ENCODE measurements at places on chromosomes 4 and X. TPM values are rescaled to one million over a fixed set of nuclear protein-coding genes. Genes with fewer than 3 reads are reported as not detected.

ITM2A gene
- 24.5 TPM for total RNA-seq

STBD1 gene
- total RNA-seq: 39.2 TPM

ZNF718 gene
- 7.9 TPM for total RNA-seq

FGFR3 gene
- 52.9 TPM for total RNA-seq

PNMA3 gene
- total RNA-seq: 0.21 TPM

ENPEP gene
- 0.88 TPM for total RNA-seq

DCHS2 gene
- 1.2 TPM for total RNA-seq

DNA sequence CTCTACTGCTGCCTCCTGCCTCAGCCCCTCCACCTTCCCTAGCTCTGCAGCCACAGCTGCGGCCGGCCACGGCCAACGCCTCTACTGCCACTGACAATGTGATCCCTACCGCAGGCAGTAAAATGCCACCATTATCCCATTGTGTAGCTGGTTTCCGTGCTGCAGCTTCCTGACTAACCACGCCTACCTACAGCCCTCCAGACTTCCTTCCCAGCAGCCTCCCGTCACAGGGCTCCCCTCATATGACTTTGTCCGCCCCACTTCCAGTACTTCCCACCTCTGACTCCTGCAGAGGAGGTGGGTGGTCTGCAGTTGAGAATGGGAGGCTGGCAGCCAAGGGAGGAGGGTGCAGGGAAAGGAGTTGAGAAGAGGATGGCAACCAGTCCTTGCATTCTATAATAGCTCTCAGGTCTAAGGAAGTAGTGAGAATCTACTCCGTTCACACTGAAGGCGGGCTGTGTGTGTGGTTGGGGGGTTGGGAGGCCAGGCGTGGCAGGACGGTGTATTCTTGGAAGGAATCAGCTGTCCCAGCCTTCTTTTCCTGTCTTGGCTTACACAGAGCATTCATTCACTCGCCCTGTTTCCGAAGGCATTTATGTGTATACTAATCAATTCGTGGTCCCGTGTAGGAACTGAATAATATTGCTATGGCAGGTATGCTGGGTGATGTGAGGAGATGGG lies 33.1 kb upstream of the USP51 start:
- no peak for DNase-seq

GRCh38 chr4:6917461-6918271 lies 8.0 kb downstream of the TBC1D14 start:
- DNase-seq: peak; percentile 96

DNA sequence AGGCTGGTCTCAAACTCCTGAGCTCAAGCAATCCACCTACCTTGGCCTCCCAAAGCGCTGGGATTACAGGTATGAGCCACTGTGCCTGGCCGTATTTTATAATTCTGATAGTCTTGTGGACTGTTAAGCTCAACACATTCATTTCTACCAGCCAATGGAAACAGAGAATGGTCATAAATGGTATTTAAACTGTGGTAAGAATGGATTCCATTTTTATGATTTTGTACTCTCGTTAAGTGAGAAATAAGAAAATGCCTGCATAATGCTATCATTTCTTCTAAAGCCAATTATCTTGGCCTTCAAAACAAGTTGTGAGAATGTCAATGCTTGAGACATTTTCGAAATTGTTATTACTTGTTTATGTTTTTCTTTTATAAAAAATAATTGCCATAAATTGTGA lies 321.0 kb downstream of the IL15 start:
- DNase-seq: no peak

GRCh38 chr4:14831416-14831815 lies 170.9 kb upstream of the CPEB2 start:
- DNase-seq: no peak

DNA sequence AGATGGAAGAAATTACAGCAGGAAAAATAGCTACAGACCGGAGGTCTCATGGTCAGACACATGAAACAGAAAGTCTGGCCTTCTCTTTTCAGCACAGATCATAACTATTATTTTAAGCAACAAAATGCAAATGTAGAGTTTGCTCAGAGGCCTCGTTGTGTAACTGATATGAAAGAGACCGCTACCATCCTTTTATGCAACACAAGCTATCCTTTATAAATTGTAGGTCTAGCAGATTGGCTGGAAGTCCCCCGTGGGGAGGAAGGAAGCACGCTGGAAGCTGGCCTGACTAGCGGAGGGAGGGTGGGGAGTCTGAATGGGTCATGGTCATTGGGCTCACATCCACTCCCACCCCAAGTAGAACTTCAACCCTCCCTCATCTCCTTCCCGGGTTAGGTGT lies 27.7 kb downstream of the DMP1 start:
- DNase-seq: no peak

GRCh38 chr4:22932326-22932725 lies 239.6 kb downstream of the GBA3 start:
- no peak for DNase-seq

- peak; percentile 89 for DNase-seq
These were observed 37.5 kb downstream of the NLGN3 start for GRCh38 chrX:71181910-71182799.

- no peak for DNase-seq
These were observed 3.1 kb upstream of the TCEANC start for GRCh38 chrX:13649838-13650237.

GRCh38 chrX:41723826-41724225 lies at the start of gene GPR82:
Gene GPR82 (plus strand): TSS chrX:41724181. CDS start chrX:41727027, 2,846 bp downstream.
- DNase-seq: no peak

DNA sequence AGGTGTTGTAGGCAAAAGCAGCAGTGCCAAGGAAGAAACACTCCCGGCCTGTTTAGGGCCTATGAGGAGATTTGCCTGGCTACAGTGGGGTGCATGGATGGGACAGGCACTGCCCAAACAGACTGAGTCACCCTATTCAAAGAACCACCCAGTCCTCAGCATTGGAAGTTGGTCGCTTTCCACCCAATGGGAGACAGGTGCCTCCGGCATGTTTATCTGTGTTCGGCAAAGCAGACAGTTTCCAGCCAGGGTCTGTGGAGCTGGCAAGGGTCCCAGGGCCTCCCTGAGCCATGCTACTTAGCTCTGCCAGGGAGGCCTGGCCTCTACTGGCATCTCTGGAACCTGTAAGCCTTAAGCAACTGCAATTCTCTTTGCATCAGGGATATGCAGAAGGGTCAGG lies 165.1 kb upstream of the ATP6AP2 start:
- DNase-seq: no peak

DNA sequence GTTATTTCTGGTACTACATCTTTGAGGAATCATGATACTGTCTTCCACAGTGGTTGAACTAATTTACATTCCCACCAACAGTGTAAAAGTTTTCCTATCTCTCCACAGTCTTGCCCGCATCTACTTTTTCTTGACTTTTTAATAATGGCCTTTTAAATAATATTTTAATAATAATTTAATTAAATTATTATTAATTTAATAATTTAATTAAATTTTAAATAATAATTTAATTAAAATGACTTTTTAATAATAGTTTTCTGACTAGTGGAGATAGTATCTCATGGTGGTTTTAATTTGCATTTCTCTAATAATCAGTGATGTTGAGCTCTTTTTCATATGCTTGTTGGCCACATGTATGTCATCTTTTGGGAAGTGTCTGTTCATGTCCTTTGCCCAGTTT lies 1395.0 kb upstream of the ADGRL3 start:
- no peak for DNase-seq

DNA sequence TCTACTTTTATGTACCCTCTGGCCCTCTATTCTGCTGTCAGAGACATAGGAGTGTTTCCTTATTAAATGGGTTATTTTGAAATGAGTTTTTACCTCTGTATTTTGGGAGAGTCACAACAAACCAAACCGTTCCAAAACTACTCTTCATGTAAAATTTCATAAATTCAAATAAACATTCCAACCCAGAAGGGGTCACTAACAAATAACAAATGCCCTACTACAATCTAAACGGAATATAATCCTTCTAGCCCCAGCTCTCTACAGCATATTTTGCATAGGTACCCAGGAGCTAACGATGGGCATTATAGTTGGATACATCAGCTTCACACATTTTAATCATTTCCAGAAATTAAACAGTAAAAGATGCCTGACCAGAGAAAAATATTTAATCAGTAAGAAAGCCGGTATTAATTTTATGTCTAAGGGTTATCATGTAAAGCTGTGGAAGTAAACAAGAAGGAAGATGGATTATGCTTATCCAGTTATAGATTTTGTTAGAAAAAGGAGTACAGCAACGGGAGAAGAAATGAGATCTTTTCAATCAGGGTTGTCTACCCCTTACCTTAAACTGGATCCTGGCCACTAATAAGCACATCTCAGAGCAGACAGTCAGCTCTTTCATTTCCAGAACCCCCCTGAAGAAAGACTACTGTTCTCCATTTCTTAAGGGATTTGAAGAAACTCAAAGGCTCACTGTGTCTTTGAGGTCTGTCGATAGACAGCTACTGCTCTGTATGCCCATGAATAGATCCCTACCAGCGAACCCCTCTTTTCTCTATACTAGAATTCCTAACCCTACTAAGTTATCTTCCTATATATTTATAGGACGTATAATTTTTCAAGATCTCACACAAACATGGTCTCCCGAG lies 1.2 kb downstream of the UGDH start:
- no peak for DNase-seq

DNA sequence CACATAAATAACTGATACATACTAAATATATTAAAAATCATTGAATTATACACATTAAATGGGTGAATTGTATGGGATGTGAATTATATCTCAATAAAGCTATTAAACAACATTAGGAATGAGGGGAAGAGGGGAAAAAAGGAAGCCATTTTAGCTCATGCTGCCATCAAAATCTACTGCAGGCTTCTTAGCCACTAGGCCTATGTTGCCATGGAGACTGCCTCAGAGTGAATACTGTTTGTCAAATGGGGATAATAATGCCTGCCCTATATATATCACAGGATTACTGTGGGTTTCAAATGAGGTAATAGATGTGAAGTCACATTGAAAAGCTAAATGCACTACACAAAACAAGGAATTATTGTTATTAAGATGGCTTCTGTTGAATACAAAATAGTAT lies 21.2 kb downstream of the TMEM255A start:
- DNase-seq: no peak

DNA sequence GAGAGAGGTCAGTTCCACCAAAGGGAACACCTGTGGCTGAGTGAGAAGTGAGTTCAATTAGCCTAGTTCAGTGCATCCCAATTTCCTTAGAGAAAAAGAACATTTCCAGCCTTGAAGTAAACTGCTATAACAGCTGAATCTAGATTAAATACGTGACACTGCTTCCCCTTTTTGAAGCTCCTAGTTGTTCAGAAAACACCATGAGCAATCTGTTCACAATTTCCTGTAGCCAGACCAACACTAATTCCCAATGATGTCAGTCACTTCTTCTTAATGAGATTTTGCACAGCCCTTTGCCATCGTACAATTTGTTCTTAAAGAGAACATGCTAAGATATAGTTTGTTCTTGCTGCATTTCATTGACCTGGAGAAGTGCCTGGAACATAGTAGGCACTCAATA lies 144.6 kb upstream of the EDNRA start:
- no peak for DNase-seq

GRCh38 chr4:181525634-181526033 lies 717.6 kb upstream of the TENM3 start:
- DNase-seq: no peak

- DNase-seq: no peak
These were observed 108.5 kb downstream of the HMX1 start for GRCh38 chr4:8762951-8763735.

All from colonic mucosa (tissue), 4 donors.